Chondrocyte (in vitro differentiated cells): ENCODE measurements at places on chromosomes 6 and 20. TPM values are rescaled to one million over a fixed set of nuclear protein-coding genes. Genes with fewer than 3 reads are reported as not detected.

The MICB gene
- 7.8 to 9.4 TPM (median 9.0 TPM) in 3 replicates for total RNA-seq

The USP49 gene
- total RNA-seq = 3.4 to 5.2 TPM (median 3.5 TPM) in 3 replicates

The CRISP2 gene
- total RNA-seq = not detected in 3 replicates

DNA sequence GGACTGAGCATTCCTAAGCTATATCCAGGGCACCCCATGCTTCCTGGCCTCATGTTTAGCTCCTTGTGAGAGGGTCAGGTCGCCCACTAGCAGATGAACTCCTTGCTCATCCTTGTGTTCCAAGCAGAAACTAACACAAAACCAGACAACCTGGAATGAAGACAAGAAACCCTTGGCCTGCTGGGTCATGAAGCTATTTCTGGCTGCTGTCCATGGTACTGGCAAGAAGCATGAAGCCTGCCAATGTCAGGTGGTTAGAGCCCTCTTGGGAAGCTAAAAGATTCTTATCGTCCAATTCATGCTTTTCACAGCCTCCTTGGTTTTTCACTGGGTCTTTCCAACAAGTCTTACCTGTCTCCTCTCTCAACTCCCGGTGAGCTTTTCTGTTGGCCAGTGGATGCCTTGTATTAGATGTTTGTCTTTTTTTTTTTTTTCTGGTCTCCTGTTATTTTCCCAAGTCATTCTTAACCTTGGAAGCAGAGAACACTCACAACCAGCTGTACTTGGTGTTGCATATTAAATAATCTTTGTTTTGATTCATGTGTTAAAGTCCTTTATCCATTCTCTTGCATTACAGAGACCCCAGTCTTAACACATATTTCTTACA, 180.3 kb downstream of the ANKRD60 start:
- H3K4me3 ChIP-seq = no peak overlapping the region
- H3K4me1 ChIP-seq = peaks cover 4% of the 10 kb centered on the region
- DNase-seq = no peak
- H3K27me3 ChIP-seq = peaks cover 18% of the 10 kb centered on the region

- no peaks in the 10 kb centered on the region for H3K36me3 ChIP-seq
- no peak overlapping the region for H3K4me3 ChIP-seq
- H3K27ac ChIP-seq = peak overlapping the region; percentile 92
- H3K27me3 ChIP-seq = no peaks in the 10 kb centered on the region
- peaks cover 68% of the 10 kb centered on the region for H3K4me1 ChIP-seq
These were observed 27.4 kb downstream of the KCNQ5 start for GRCh38 chr6:72649032-72649984.

- no peaks in the 10 kb centered on the region for H3K27me3 ChIP-seq
- DNase-seq = no peak
- H3K27ac ChIP-seq = no peak overlapping the region
- H3K4me1 ChIP-seq = no peaks in the 10 kb centered on the region
These were observed 54.6 kb downstream of the AFDN start for GRCh38 chr6:167881327-167881726.

DNA sequence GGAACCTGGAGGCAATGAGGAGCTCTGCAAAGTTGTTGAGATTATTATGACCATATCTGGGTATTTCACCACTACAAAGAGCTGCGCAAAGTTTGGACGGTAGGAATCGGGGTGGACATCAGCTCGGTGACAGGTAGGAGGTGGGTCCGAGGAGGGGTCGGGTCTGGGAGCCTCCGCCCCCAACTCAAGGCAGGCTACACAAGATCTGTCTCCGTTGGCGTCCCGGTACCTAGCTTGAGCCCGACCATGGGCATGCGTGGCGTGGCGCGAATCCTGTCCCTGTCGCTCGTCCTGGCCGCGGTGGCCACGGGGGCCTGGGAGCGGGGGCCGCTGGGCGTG, 40.2 kb upstream of the ZNFX1 start:
- peaks cover 5% of the 10 kb centered on the region for H3K36me3 ChIP-seq
- H3K4me1 ChIP-seq = peaks cover 15% of the 10 kb centered on the region
- no peak overlapping the region for H3K27ac ChIP-seq
- DNase-seq = no peak
- H3K27me3 ChIP-seq = peaks cover 51% of the 10 kb centered on the region
- peak overlapping the region; percentile 36 for H3K4me3 ChIP-seq

DNA sequence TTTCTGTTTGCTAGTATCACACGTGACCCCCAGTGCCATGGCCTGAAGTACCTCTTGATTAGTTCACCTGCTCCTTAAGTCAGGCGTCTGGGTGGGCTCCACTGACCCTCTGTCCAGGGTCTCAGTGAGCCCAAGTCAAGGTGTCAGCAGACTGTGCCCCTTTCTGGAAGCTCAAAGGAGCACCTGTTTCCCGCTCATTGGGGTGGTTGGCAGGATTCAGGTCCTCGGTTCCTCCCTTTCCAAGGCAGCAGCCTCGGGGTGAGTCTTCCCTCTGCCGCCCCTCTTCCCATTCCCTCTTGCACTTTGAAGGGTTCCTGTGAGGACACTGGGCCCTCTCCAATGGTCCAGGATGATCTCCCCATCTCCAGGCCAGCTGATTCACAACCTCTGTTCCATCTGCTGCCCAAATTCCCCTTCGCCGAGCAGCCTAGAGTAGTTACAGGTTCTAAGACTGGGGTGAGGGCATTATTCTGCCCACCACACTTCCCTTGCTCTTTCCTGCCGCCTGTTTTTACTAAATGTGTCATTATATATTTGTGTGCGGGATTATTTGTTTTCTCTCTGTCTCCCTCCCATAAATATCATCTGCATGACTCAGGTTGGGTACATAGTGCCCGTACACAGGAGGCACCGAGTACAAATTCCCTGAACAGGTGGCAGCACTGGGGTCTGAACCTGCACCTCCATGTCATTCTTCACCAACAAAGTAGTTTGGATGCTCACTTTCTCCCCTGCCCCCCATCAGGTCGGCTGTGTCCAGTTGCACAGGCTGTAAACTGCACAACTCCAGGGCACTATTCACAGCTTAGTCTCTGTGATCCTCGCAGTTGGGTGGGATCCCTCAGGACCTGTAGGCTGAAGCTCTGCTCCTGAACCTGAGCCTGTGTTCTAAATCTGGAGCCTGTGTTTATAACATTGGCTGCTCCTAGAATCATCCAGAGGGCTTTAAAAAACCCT, 58.5 kb downstream of the RBM38 start:
- no peak for DNase-seq
- no peak overlapping the region for H3K27ac ChIP-seq
- H3K4me1 ChIP-seq = peaks cover 7% of the 10 kb centered on the region

DNA sequence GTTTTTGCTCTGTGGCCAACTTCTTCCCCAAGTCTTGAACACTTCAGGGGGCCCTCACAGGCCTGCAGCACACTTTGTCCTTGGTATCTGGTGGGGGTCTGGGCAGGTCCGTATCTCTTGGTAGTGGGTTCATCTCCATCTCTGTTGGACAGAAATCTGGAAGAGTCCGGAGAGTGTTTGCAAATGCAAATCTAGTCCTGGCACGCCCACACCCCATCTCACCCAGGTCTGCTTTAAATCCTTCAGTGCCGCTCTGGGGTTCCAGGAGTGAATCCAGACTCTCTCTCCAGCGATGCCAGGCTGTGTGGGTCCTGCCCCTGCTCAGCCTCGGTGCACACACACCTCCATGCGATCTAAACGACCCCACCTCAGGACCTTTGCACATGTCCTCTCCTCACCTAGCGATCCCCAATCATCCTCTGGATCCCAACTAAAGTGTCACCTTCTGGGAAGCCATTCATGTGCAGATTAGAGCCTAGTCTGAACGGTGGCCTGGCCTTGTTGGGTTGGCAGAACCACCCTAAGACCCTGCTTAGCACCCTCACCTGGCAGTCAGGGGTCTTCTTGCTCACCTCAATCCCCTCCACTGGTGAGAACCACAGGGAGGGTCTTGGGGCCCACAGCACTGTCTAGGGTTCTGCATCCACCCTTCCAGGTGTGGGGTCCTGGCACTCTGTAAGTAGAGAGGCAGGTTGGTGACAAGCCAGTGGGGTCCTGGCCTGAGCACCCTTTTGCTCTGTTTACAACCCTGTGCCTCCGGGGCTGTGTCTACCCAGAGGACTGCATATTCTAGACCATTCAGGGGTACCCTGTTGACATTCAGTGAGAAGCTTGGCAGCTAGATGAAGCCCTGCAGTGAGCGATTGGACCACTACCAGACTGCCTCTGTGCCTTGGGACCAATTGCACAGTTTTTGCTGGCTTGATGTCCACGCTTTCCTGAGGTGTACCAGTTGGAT, 100.8 kb downstream of the SYCP2 start:
- peaks cover 36% of the 10 kb centered on the region for H3K27me3 ChIP-seq
- no peak for DNase-seq
- no peak overlapping the region for H3K4me3 ChIP-seq
- H3K27ac ChIP-seq = no peak overlapping the region
- H3K36me3 ChIP-seq = peaks cover 4% of the 10 kb centered on the region
